IMR-90 (cell line): ENCODE measurements at places on chromosomes 2 and 18. TPM values are rescaled to one million over a fixed set of nuclear protein-coding genes. Genes with fewer than 3 reads are reported as not detected.
A peak's percentile ranks its signal among the peaks of the same experiment; 100 is the strongest.

DNA sequence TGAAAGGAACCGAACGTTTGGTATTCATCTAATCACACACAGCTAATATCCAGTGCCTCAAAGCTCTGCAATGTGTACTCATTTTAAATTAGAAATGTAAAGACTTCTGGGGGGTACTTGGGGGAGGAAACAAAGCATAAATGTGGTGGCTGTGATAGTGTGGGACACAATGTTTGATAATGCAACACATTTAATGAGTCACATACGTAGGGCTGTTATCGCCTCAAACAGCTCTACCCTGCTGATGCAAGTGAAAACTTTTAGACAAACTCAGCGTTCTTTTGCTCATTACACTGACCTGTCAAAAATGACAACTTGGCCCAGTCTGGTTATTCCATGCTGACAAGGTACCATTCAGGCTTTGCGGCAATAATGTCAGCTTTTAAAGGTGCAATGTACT lies 1227.1 kb upstream of the CELF4 start:
- DNase-seq: no peak

DNA sequence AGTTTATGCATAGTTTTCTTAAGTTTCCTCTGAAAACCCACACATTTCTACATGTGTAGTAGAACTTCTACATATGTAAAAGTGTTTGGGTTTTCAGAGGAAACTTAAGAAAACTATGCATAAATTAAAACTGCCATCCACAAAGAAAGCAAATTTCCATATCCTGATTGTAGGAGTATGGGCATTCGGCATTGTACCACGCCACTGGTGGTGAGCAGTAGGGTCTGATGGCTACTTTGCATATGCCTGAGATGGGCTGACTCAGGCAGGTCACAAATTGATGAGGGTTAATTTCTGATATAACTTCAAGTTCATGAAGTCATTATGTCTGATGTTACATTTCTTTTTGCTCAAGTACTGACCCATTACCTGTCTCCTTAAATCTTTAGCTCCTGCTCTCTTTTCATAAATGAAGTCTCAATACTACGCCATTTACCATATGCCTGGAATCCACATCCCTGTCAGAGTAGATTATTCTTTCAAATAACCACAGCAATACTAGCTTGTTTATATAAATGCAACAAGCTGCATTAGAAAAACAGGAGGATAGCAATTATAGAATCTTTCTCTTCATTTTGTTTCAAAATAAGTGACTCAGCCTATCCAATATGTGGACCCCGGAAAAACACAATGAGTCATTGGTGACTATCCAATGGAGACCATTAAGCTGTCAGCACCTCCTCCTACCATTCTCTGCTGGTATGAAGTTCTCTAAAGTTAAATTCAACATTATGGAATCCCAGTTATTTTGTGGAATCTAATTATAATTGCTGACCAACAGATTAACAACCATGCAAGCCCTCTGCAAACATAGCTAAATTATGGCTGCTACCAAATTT lies 355.2 kb upstream of the UBE2E3 start:
- DNase-seq: peak; percentile 92

GRCh38 chr2:239039479-239039861 lies 191.6 kb downstream of the TWIST2 start:
- DNase-seq: no peak

GRCh38 chr2:182324665-182325064 lies 102.2 kb downstream of the PDE1A start:
- peak; percentile 70 for DNase-seq

DNA sequence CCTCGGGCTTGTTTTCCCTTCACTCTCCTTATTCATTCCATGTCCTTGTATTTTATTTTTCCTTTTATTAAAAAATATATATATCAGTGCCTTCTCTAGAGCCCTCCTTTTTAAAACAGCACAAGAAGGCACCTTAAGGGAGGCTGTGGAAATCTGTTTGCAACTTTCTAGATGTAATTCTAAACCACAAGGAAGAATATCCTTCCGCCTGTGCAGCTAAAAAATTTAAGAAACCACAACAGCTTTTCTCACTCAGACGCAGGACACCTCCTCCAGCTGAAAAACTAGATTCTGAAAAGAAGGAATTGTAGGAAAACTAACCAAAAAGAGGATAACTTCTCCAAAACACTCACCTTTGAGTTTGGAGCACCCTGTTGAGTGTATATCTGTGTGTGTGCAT lies 142.2 kb downstream of the BCL11A start:
- DNase-seq: peak; percentile 26

- DNase-seq: no peak
Measured at GRCh38 chr2:220899492-220899891, 672.6 kb downstream of the EPHA4 start.

- DNase-seq: no peak
Measured at GRCh38 chr2:118853129-118853640, 5.7 kb upstream of the EN1 start.

DNA sequence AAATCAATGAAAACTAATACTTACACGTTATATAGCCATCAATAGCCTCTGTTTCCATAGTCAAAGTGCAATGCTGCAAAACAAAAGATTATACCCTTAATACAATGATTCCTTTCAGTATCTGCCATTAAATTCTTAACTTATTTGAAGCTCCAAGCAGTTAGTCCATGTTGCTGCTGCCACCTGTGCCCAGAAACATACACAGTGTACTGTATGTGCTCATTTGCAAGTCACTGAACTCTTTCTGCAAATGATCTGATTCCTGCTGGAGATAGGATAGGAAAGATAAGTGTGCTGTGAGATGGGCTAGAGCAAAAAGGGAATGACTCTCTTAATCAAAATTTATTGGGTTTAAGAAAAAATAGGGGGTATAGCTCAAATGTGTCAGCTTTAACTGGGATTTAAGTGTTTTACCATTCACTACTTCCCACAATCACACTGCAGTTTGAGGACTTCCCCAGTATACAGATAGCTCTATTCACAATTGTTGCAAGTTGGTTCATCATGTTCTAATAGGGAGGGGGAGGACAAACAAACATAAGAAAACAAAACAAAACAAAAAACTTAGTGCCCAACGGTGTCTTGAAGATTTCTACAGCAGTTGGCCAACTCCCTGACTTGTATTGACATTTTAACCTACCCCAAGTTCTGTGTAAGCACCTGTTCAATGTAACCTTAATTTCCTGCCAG lies 2.7 kb downstream of the IKZF2 start:
- DNase-seq: no peak

DNA sequence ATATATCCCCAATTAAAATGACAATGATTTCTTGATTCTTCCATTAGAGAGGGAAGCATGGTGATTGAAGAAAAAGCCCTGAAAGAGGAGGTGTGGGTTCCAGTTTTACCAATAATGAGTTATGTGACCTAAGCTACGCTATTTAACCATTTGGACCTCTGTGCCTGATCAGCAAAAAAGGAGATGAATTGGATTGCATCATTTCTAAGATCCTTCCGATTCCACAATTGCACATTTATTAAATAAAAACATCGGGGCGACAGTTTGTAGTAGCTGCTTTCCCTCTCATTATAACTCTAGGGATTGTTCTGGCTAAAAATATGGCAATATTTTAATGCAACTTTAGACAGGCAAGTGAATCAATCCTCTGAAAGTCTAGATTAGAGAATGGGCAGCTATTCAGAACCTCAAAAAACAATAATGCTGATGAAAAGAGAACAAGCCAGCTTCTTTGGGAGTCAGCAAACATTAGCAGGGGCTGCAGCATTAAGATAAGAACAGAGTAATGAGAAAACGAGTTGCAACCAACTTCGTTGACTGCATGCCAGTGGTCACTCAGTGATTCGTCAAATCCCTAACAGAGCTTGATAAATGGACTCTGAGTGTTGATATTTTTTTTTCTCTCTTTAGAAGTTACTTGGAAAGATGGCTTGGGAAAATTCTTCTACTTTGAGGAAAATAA lies 301.2 kb downstream of the AGPS start:
- no peak for DNase-seq

- DNase-seq: no peak
Measured at GRCh38 chr18:32707586-32707985, 65.2 kb downstream of the KLHL14 start.

DNA sequence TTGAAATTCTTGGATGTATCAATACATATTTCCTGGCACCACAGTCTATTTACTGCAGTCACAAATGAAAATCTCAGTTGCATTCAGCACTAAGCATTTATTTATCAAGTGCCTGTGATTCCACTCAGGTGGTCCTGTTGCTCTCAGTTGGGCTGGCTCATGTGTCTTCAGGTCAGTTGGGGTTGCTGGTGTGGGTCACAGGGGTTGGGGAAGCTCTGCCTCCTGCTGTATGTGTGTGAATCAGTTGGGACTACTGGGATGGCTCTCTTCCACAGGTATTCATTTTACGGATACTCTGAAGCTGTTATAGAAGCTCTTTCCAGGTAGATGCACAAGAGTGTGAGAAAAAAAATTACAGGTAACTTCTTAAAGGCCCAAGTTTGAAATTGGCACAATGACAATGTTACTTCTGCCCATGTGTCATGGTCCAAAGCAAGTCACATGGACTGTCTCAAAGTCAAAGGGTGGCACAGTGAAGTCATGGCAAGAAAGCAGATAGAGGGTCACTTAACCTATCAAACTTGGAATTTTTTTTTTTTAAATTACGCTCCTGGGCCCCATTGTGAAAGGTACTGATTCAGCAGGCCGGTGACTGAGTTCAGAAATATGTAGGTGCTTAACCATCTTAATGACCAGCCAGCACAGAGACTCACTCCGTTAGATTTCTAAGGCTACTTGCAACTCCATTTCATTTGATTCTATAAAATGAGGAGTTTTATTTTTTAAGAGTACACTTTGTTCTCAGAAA lies 249.2 kb upstream of the GCFC2 start:
- DNase-seq: no peak

- DNase-seq: peak; percentile 88
Measured at GRCh38 chr2:159616286-159616701, at the start of gene BAZ2B. Gene BAZ2B, minus strand, starts transcription at chr2:159616548. Its CDS starts 137,829 bp downstream, at chr2:159478719.

DNA sequence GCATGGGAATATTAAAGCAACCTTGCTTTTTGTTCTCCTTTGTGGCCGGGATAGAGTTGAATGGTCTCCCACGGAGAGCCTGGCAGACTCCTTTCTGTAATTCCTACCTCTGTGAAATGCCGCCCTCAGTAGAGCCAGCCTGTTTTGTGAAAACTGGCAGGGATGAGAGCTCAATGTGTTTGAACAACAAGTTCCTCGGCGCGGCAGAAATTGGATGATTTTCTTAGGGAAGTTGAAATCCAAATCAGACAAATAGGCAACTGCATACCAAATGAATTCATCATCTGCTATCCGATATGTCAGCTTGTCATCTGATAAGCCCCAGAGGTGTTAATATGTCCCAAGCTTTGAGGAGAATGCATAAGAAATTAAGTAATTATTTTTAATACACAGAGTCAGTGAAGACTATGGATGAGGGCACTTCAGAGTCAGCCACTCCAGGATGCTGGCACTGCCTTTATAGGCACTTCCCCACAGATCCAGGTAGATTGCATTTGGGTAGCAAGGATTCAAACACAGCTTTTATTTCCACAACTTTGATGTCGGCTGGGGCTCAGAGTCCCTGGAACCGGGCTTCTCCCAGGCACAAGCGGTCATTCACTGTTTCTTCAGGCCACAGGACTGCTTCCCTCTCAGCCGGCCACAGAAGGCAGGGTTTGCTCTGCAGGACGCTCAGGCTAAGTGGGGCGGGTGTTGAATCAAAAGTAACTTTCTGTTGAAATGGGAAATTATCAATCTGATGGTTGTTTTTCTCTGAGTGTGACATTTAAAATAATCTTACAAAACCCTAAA lies 82.8 kb upstream of the REV1 start:
- no peak for DNase-seq

DNA sequence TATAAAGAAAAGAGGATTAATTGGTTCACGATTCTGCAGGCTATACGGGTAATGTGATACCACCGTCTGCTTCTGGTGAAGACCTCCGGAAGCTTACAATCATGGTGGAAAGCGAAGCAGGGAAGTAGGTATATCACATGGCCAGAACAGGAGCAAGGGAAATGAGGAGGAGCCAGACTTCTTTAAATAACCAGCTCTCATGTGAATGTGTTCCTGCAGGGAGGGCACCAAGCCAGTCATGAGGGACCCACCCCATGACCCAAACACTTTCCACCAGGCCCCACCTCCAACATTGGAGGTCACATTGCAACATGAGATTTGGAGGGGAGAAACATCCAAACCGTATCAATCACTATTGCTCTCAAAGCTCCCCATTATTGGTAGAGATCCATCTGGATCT lies 61.8 kb downstream of the EFEMP1 start:
- DNase-seq: peak; percentile 31

DNA sequence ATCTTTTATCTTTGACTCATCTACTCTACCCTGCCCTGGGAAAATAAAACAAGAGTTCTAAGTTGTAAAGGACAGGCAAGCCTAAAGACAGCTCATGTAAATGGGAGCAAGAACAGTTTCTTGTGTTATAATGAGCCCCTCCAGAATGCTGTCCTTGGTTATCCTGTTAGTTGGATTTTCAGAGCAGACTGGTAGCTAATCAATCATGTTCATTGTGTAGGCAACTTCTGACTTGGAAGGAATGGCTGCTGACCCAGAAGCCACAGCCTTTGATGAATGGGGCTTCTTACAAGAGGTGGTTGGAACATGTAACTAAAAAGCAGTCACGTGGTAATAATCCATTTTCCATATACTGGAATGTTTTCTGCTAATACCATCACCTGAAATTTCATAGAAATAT lies 254.2 kb downstream of the AGPS start:
- no peak for DNase-seq

DNA sequence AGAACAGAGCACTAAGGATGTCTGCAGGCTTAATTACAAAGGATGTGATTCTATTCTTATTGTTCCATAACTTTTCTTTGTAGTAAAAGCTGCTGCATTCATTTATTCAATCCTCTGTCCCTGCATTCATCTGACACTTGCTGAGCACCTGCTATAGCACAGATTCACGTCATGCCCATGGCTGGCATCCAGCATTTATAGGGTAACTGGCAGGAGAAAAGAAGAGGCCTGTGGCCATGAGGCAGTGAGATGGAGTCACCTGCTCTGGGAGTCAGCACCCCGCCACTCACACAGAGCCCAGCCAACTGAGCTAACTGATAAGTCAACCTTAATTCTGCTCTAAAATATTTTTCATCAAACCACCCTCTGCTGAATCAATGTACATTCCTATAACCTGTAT lies 18.3 kb upstream of the CDC42EP3 start:
- DNase-seq: peak; percentile 54

Gene MLPH
- total RNA-seq: 13.8 and 13.9 TPM in 2 replicates

Gene SNX17
- total RNA-seq: 130 and 131 TPM in 2 replicates

Gene ABCG5
- total RNA-seq: not detected in 2 replicates

Gene GULP1
- total RNA-seq: 40.1 and 54.4 TPM in 2 replicates

Gene B3GNT7
- total RNA-seq: under 0.01 TPM in 2 replicates

Gene MDH1B
- 0.54 and 0.56 TPM in 2 replicates for total RNA-seq

Gene ADRA2B
- total RNA-seq: not detected in 2 replicates
